ENCODE measurements at places on chromosomes 3 and 15.

- no peak for DNase-seq
Measured at GRCh38 chr15:71096676-71097075, 18.6 kb upstream of the THSD4 start.

DNA sequence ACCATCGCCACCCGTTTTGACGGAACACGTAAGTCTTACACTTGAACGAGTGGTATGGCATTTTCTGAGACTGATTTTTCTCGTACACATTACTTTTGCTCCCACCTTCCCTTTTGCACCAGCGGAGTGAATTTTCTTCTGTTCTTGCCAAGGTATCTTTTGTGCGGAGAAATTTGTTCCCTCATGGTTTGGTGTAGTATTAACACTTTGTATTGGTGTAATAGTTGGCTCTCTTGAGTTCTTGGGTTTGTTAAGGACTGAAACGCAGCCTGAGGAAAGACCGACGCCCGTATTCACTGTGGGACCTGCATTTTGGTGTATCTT is 420 bp downstream of the KCNH8 start:
- DNase-seq, result no peak

GRCh38 chr15:38516626-38517025 is 48.0 kb downstream of the RASGRP1 start:
- DNase-seq, result no peak

DNA sequence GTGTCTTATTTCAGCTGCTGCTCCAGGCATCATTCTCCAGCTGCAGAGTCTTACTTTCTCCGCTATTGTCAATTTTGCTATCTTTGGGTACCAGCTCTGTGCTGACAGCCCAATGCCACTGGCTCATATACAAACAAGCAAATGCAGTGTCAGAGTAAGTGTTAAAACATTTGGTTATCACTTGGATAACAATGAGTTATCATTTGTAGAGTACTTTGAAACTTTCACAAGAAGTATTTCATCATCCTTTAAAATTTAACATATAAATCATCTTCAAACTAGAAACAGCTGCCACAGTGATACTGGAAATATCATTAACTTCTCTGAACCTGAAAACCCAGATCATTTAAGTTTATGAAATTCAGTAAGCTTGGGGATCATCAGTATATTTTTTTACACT is 13.8 kb downstream of the TSPAN3 start:
- DNase-seq, result no peak

DNA sequence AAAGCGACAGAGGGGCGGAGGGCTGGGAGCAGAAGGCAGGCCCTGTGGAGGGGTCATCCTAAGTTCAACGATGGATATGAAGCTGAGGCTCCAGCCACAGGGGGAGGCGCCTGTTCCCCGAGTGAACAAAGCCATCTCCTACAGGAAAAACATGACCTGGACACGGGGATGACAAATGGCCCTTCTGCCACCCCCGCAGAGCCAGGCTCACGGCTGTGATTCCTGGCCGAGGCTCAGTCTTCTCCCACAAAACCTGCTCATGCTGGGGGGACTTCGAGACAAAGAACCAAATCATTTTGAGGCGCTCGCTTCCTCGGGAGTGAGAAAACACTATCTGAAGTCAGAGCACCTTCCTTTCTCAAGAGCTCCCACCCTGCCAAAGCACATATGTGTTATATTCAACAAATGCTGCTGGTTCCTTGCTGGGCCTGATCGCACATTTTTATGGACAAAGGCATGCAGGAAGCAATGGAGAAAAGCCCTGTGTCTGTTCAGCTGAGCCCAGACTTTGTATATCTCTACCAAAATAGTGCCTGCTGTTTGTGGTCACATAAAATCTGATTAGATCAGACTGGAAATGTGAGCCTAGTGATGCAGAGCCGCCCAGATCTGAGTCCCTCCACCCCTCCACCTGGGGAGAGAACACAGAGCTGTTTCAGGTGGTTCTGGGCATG is 5.6 kb downstream of the RBP1 start:
- DNase-seq, result no peak
